ENCODE measurements at places on chromosomes 16 and 17.
A peak's percentile ranks its signal among the peaks of the same experiment; 100 is the strongest.

- DNase-seq = no peak
Measured at GRCh38 chr17:42271006-42271778, 5.0 kb downstream of the STAT5B start.

DNA sequence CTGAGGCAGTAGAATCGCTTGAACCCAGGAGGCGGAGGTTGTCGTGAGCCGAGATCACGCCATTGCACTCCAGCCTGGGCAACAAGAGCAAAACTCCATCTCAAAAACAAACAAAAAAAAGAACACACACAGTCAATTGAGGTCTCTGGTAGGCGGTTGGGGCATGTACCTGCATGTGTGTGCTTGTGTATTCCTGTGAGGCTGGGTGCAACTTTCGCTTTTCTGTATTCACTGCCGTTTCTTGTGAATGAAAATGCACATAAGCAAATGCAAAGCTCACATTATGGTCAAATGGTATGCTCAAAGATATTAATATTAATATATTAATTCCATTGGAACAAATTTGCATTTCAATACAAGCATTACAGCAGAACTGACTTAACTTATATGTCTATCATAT lies 20.9 kb downstream of the HS3ST3A1 start:
- DNase-seq = no peak

DNA sequence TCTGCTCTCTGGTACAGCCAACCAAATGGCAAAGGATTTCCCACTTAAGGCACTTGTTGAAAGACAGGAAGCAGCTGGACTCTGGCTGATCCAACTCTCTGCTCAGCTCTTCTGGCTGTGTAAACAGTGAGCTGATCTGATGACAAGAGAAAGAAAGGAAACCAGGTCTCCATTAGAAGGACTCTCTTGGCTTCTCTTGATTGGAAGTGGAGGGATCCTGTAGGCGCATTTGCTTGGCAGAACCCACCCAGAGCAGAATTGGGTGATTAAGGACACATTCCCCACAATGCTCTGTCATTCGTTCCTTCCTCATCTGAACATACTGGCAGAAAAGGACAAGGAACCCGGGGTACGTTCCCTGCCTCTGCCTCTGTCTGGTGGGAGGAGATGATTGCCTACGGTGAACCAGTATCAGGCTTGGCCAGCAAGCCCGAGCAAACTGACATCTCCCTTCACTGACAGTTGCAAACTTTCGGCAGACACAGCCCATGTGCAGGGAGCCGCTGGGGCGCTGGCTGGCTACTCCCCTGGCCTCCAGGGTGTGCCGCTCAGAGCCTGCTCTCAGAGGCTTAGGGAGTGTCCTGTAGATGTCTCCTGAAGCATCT lies 29.1 kb downstream of the LDHD start:
- DNase-seq = peak; percentile 34

DNA sequence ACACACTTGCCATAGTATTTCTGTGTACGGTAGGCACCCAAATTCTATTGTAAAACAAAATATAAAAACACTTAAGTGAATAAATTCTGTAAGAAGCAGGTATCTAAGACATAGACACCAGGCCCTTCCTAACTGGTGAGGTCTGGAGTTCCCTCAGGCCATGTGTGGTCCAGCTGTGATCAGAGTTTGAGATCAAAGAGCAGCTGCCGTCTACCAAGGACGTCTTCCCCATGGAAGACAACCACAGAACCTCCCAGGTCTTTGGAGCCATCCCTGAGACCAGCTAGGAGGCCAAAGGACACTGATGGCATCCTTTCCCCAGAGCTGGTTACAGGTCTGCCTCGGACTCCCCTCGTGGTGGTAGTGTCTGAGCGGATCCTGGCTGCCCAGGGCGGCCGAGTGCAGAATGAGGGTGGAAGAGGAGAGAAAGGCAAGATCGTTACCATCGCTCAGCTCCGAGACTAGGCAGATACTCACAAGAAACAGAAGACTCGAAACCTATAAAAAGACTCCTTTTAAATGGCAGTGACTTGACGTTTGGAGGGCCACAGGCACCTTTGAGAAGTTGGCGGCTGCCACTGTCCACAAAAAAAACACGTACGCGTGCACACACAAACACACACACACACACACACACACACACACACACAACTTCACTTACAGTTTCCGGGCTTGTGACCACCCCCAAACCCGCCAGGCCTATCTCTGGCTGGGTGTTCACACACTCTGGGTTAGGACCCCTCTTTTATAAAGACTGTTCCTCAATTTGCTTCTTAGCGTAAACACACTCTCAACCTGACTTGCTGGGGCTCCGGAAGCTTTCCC lies 7.5 kb downstream of the TIMP2 start:
- DNase-seq = no peak

- DNase-seq = no peak
Measured at GRCh38 chr17:57274162-57274561, 17.8 kb downstream of the MSI2 start.
